HTR-8/SVneo (cell line): ENCODE measurements at places on chromosomes 7 and 10.

DNA sequence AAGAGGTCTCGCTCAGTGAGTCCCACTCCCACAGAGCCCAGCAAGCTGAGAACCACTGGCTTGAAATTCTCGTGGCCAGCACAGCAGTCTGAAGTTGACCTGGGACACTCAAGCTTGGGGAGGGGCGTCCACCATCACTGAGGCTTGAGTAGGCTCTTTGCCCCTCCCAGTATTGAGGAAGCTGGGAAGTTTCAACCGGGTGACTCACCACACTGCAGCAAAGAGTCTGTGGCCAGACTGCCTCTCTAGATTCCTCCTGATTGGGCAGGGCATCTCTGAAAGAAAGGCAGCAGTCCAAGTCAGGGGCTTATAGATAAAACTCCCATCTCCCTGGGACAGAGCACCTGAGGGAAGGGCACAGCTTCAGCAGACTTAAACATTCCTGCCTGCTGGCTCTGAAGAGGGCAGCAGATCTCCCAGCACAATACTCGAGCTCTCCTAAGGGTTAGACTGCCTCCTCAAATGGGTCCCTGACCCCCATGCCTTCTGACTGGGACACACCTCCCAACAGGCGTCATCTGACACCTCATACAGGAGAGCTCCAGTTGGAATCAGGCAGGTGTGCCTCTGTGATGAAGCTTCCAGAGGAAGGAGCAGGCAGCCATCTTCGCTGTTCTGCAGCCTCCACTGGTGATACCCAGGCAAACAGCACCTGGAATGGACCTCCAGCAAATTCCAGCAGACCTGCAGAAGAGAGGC is 970.9 kb upstream of the LRRN3 start:
- DNase-seq: no peak

DNA sequence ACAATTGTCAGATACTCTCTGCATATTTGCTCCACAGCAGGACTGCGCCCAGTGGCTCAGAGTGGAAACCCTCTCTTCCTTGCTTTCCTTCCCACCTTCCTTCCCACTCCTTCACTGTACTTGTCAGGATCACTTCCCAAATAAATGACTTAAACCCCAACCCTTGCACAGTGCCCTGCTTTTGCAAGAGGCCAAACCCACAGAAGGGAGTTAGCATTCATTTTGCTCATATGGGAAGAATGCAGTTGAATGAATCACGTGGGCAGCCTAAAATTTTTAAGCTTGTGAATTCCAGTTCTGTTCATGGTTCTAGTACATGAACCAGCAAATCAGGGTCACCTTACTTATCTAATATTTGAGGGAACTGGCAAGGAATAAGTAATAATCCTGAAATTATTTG is 47.7 kb upstream of the SFMBT2 start:
- DNase-seq: no peak

- no peak for DNase-seq
Measured at GRCh38 chr7:123216825-123217224, 17.1 kb upstream of the SLC13A1 start.

DNA sequence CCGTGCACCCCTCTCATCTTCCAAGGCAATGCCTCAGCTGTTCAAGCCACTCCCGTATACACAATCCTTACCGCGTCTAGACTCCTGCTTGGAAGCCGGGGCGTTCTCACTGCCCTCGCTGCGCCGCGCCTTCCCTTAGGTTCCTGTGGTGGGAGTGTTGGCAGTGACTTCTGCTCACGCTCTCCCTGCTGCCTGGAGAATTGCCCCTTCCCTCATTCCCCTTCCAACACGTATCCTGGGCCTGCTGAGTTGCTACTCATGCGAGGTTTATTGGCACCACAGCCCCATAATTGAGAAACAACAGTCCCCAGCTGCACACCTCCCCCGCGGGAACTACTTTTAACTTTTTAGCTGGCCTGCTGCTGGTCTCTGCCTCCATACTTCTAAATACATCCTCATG is 31.9 kb downstream of the RBM17 start:
- no peak for DNase-seq

DNA sequence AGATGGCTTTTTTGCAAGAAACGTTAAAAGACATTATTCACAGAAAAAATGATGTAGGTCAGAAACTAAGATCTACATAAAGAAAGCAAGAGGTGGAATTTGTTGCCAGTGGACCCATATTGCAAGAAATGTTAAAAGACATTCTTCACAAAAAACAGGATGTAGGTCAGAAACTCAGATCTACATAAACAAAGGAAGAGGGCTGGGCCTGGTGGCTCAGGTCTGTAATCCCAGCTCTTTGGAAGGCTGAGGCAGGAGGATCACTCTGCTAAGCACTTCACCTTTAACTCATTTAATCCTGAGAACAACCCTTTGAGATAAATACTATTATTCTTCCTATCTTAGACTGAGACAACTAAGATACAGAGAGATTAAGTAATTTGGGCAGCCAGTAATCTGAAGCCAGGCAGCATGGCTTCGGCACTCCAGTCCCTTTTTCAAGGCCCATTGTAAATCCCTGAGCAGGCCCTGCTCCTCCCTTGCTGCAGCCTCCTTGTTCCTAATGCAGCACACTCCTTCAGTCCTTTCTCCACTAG is 11.6 kb downstream of the ZFAND4 start:
- no peak for DNase-seq

DNA sequence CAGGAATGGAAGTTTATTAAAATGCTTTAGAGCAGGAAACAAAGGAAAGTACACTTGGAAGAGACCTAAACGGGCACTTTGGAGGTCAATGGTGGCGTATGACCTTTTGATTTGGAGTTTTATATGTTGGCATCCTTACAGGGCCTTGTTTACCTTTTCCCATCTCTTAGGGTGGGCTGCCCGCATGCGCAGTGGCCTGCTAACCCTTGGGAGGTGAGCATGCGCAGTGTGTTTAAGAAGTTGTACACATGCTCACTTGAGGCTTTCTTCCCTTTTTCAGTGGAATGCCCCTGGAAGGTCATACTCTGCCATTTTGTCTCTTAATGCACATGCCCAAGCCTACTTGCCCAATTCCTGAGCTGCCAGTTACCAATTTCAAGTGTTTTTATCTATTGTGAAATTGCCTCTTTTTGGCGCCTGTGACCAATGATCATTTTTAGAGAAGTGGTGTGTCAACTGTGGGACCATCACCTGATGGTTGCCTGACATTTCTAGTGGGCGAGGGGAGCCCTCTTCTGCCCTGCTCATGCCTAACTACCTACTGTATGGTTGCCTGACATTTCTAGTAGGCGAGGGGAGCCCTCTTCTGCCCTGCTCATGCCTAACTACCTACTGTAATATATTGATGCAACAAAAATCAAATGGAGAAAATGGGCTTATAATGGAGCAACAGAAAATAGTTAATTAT is 138.0 kb downstream of the PPP1R9A start:
- no peak for DNase-seq

DNA sequence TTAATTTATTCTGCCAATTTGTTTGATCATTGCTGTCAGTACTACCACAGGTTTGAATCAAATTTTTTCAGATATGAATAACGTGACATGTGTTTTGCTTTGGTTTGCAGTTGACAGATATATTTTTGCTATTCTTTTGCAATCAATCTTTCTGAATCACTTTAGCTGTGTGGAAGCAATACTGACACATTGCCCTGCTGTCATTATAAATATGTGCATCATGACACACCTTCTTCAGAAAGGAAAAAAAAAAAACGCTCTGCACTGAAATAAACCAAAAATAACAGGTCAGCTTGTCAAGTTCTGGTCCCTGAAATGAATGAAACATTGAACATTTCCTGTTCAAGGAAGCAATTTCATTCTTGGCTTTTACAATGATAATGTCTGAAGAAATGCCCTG is 93.8 kb upstream of the FAM13C start:
- no peak for DNase-seq

GRCh38 chr10:69959911-69960310 is 92.7 kb upstream of the MACROH2A2 start:
- no peak for DNase-seq

DNA sequence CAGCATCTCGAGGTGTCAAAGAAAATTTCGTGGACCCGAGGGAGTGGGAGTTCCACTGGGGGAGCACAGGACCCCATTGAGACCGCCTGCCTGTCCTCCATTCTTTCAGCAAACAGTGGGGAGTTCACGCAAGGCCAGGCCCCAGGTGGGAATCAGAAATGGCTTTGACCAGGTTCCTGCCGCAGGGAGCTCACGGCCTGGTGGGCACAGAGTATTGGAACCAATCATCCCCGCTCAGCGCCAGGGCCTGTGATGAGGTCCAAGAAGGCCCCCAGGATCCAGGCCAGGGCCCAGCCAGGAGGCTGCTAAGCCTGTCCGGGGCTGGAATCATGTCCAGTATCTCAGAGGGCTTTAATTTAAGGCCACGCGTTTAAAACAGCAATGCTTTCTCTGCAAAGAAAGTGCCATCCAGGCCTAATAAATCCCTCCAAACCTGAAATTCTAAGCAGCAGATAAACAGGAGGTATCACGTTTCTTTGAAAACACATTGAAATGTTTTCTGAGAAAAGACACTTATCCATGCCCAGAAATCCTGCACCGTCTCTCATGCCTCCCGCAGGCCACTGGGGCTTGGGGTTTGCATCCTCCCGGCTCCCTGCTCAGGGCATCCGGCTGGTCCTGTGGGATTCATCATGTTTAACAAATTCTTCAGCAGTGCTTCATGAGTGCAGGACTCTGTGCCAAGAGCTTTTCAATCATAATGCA is 125.7 kb downstream of the OAT start:
- DNase-seq: no peak

- no peak for DNase-seq
Measured at GRCh38 chr10:18620856-18621255, 30.5 kb downstream of the NSUN6 start.

DNA sequence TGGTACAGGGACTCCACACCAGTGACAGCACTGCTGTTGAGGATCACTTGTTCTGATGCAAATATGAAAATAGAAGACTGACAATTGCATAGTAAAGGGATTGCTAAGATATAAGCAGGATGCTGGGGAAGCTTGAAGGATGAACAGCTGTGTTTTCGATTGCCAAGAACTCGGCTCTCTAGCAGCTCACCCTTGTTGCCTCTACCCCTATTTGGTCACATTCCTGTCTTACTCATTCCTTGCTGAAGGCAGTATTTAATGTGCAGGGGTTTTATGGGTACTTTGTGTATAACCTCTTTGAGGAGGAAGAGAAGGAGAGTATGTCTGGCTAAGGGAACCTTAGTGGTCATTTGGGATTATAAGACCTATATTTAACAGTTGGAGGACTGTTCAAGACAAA is 218.8 kb downstream of the AUTS2 start:
- DNase-seq: peak; percentile 25

- DNase-seq: no peak
Measured at GRCh38 chr7:117448655-117449054, 21.4 kb upstream of the ASZ1 start.

DNA sequence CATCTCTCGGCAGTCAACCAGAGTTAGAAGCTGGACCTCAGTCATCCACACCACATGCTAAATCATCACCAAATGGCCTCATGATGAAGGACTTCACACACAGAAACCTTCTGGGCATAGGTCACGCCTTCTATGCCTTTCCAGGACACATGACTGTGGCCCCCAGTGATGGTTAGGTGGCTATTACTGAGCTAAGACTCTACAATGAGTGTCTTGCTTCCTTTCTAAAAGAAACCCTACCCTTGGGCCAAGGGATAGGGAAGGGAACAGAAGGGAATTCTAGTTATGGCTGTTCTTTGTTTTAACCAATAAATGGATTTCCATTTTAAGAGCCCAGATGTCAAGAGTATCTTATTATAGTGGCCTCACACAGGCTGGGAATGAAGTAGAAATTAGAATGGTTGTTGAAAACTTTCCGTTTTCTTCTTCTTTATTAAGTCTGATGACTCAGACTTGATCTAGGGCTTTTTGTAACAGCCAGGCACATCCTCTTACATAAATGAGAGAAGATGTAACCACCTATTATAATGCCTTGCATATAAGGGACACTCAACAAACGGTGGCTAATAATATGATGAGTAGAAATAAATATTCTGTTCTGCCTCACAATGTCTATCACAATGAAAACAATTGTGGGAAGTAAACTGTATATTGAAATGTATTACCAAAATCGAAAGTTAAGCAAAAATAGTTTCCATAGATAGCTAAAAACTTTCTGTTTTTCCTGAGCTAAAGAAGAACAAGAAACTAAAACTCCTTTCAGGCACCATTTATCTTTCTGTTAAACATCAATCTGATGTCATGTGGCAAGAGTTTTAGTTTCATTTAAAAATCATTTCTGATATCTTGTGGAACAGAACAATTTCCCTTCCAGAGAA is 62.5 kb upstream of the TOMM7 start:
- no peak for DNase-seq

DNA sequence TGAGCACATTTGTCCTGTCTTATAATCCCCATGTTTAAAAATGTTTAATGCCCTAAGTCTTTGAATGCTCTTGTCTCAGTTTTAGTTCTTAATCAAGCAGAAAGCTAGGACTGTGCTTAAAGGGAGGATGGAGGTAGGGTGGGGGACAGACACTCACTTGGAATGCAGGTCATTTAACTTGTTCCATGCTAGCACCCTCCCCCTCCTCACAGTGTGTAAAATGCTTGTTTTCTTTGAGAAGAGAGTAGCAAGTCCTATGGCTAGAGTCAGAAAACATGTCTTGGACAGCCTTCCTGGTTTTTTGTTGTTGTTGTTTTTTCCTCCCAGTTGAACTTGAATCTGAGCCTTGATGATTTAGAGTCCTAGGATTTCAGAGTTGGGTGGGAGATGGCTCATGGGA is 114.2 kb downstream of the PLPP4 start:
- no peak for DNase-seq

DNA sequence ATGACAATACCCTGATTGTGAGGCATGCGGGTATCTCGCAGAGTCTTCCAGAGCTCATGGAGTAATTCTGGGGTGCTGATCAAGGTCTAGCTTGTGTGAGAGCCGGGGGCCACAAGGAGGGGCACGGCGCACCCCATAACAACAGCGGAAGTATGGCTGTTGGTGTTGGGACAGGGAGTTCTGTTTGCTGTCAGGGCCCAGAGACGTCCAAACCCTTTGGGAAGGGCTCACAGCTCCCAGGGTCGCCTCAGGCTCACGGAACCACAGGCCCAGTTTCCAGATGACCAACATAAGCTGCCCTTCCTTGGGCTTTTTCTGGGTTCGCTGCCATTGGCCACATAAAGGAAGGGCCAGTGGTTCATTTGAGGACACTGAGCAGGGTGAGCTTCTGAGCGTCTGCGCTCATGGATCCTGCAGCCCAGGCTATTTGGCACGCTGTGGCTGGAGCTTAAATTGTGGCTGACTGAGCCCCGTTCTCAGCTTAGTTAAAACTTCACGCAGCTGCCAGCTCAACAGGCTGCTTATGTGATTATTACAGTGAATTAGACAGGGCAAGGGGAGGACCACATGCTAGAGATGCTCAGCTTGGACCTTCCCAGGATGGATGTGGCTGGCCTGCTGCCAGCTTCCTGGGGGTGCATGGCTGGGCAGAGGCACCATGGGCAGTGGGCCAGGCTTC is 92.3 kb downstream of the DNAJB6 start:
- DNase-seq: no peak

GRCh38 chr7:47215640-47216039 is 366.3 kb downstream of the TNS3 start:
- DNase-seq: no peak
